ENCODE measurements at places on chromosomes 1 and 21.
A peak's percentile ranks its signal among the peaks of the same experiment; 100 is the strongest.

- no peak for DNase-seq
Measured at GRCh38 chr1:168229893-168230292, 4.1 kb downstream of the SFT2D2 start.

GRCh38 chr1:200206761-200207160 is 179.3 kb downstream of the NR5A2 start:
- DNase-seq: no peak

GRCh38 chr1:239854922-239855321 is 236.8 kb upstream of the FMN2 start:
- no peak for DNase-seq

DNA sequence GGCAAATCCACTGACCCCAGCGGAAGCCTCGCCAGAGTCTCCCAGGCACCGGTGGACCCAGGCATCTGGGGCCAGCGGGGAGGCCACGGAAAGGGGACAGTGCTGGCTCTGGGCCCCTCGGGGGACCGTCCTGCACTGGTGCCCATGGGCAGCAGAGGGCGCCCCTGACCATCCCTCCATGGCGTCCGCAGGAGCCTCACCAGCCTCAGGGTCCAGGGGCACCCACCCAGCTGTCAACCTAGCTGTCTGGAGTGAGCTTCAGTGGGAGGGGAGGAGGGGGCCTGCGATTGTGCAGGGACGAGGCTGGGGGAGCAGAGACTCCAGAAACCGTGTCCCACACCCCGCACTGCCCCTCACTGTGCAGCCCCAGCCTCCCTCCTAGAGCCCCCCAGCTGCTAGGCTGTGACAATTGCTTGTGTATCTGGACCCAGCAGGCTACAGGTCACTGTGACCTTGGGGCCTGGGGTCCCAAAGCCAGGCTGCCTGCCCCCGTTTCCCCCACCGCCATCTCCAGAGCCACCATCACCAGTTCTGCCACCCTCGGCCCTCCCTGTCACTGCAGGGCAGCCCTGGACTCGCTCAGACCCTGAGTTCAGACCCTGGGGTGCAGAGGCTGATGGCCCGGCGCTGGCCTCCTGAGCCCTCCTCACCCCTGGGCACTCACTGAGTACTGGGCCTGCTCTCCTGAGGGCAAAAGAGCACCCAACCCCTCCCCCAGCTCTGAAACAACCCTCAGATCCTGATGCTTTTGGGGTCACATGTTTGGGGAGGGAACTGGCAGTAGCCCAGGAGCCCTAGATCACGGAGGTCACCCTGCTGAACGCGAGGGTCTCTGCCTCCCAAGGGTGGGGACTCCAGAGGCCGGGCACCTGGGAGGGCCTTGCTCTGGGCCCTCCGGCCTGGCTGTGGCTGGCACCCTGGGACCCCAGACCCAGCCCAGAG is 10.6 kb upstream of the COL6A1 start:
- peak; percentile 71 for DNase-seq

DNA sequence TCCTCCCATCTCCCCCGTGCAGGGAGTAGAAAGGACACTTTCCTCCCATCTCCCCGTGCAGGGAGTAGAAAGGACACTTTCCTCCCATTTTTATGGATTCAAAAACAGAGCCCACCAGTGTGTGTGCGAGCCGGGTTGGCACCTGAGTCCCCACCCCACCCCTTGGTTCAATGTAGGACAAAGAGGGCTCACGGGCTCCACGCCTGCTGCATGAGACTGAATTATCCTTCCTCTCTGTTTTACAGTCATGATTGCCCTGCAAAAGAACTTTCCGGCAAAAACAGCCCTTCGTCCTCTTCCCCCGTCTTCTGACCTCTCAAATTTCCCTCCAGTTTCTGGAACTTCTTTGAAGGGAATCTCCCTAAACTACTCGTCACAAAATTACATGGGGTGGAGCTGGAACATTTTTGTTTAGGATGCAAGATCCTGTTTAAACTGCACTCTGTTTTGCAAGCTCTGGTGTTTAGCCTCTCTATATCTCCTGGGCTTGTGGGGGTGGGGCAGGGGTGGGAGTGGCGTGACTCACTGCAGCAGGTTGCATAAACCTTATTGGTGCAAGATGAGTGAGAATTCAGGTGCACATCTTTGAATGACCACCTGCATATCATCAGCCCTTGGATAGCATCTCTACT is 99.8 kb downstream of the PSMG1 start:
- DNase-seq: no peak

All from OCI-M1 (cell line).